ENCODE measurements at places on chromosomes 16 and 17.
A peak's percentile ranks its signal among the peaks of the same experiment; 100 is the strongest.

DNA sequence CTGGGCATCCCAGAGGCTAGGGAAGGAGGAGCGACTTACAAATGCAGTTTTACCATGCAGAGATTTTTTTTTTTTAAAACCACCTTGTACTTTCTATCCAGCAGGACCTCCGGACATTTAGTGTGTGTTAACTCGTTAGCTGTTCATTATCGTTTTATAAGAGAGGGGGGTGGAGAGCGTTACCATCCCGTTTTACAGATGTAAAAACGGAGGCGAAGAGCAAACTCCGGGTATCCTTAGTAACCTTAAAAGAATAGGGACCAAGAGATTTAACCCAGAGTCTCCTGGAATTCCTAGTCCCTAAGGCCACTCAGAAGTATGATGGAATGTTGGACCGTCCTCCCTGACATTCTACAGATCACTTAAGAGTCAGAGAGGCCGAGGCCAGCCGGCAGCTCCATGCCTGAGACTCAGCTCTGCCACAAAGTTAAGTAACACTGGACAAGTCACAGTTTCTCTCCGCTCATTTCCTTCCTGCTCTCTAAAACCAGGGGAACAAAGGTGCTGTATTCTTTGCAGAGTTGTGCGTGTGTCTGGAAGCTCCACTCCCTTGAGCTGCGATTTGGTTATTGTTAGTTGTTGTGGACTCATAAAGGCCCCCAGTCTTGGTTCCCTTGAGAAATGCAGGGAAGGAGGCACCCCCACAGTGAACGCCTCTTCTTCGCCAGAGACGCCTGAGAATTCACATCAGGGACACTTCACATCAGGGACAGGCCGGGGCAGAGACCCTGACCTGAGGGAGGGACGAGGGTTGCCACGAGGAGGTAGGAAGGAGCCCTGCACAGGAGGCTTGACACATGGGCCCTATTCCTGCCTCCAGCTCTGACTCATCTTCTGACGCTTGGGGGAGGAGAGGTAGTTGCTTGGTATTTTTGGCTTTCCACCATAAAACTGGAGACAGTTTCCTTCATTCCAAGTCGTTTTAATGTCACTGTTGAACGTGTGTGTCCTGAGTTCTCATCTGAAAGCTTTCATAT is 1.2 kb downstream of the DUSP14 start:
- DNase-seq = peak; percentile 79

GRCh38 chr17:61144137-61144536 is 255.5 kb upstream of the TBX2 start:
- no peak for DNase-seq

DNA sequence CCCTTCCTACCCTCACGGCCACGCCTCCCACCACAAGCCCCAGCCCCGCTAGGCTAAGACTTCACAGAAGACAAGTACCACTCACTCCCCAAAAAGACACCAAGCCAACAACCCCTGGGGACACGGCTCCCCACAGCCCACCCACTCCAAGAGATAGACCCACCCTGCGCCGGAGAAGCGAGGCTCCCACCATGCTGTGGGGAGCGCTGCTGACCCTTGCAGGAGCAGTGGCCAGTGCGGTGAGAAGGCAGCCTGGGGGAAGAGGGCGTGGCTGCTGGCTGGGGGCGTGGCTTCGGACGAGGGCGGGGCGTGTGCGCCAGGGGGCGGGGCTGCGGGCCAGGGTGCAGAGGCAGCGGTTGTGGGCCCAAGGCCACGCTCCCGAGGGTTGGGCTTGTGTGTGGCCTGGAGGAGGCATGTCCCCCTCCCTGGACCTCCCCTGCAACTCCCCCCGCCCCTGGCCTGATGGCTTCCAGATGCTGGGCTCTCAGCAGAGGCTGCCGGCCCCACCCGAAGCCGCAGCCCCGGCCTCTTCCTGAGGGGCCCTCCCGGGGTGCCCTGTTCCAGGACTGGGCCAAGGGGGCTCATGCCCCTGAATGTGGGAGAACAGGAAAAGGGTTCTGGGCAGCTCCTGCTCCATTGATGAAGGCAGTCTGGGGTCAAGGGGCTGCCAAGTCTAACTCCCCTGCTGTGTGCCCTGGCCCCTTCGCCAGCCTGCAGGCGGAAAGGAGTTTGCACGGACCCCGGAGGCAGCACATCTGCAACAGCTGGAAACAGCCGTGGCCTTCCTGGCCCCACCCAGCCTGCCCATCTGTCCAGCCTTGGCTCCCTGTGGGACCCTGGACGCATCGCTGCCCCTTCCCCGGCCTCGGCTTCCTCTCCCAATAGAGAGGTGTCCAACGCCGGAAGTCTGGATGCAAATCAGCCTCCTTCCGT is 9.1 kb downstream of the TFAP4 start:
- peak; percentile 99 for DNase-seq

DNA sequence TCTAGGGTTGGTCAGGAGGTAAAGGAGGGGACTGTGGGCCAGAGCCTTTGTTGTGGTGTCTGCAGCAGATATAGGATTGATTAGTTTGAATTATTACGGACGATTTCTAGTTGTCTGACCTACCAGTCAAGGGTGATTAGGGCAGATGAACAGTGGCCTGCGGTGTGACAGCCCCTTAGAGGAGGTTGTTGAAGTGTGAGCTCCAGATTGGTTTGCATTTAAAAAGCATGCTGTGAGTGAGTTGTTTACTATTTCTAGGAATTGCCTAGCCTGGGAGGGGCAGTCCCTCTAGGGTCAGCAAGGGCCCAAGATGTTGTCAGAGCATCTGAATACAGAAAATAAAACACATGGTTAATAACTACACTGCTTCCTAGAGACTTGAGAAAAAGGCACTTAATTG is 108.8 kb downstream of the ARHGAP44 start:
- DNase-seq = no peak

- no peak for DNase-seq
These were observed 72.7 kb downstream of the PHKB start for GRCh38 chr16:47533744-47534292.

- no peak for DNase-seq
These were observed 114.9 kb upstream of the TBX2 start for GRCh38 chr17:61284746-61285145.

DNA sequence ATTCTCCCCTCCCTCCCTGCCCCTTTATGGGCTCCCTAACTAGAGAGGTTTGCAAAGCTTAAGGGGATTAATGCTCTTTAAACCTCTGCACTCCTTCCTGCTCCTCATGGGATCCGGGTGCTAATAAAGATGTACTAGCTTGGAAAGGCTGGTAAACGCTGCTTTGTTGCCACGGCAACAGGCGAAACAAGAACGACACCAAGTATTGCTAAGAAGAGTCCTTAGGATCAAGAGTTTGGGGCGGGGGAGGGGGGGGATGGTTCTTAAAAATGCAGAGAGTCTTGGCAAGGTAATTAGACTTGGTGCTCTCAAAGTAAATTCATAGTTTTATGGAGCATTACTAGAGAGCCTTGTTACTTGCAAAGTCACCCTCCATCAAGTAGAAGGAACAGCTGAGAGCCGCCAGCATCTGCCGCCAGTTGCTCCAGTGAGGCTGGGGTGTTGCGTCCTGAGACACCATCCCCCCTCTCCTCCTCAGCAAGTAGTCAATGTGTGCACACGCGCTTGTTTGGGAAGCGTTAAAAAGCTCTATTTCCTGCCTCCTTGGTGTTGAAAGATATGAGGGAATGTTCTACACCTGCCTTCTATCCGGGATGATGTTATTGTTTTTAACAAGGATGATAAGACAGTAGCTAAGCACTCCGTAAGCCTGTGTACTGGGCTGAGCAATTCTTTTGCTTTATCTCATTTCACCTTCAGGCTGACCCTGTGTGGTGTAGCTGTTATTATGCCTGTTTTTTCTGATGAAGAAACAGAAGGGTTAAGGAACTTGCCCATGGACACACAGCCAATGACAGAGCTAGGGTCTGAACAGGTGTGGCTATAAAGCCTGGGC is 190.9 kb downstream of the CCDC182 start:
- DNase-seq = no peak

DNA sequence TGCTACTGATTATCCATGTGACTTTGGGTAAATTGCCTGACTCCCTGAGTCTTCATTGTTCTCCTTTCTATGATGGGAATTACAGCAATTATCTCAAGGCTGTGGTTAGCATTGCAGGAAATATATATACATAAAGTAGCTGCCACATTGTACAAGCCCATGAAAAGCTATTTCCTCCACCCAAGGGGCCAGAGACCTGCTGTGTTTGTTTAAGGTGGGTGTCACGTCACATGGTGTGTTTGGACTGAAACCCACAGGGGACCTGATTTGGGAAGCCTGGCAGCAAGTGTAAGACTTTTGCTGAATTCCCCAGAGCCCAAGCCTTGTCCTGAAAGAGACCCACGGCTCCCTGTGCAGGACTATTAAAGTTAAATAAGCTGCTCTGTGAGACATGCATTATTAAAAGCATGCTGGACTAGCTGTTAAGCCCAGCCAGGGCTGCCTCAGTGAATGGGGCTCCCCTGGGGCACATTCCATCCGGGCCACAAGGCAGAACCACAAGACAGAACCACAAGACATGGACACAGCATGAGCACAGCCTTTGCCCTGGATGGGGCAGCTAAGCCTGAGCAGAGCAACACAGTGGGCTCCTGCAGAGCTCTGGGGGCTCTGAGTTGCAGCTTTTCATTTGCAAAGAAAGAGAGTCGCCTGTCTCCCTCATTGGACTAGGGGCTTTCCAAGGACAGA is 148.9 kb downstream of the SPACA3 start:
- peak; percentile 31 for DNase-seq

- DNase-seq = no peak
These were observed 60.6 kb downstream of the KPNA2 start for GRCh38 chr17:68096111-68096510.

- DNase-seq = peak; percentile 71
These were observed 13.5 kb downstream of the PSMD7 start for GRCh38 chr16:74309789-74310781.

Data from AG20443 (cell line).